NCI-H1694 treated with DMSO at 0.1 percent for 48 hours (cell line): ENCODE measurements at places on chromosomes 7 and 10.

DNA sequence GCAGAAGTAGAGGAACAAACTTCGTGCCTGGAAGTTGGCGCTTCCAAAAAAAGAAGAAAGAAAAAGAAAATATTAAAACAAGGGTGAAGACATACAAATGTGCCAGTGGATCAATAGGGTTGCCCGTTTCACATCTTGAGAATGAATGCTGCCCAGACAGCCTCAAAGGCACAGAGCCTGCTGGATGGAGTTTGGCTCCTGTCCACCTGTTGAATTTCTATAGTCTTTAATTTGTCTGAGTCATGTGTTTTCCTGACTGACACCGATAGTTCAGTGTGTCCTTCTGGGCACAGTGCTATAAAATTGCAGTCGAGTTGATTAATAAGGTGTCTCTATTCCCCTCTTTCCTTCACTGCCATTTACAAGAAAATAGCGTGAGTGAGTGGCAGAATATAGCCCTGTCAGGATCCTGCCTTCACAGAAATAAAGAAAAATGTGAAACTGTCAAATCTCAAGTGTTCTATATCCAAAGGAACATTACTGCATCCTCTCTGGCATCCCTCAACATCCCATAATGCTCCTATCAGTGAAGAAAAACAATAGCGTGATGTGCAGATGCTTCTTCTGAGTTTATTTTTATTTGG, 471.3 kb upstream of the AUTS2 start:
- no peak for DNase-seq

- DNase-seq, result no peak
These were observed 4.0 kb upstream of the PLXNA4 start for GRCh38 chr7:132580277-132580676.

DNA sequence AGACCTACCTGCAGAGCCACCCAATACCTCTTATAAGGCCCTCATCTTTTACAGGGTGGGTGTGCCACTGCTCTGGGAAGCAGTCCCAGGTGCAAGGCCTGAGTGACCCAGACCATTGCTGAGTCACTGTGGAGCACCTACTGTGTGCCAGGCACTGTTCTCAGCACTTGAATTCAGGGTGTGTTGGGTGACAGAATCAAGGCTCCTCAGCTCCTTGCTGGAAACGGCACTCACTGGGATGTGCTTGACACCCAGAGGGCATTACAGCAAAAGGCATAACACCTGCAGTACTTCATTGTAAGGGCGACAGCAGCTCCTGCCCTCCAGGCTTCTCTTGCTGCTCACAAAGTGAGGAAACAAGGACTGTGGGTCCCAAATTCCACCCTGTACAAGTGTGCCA, 7.1 kb downstream of the CAMK2B start:
- DNase-seq, result no peak

DNA sequence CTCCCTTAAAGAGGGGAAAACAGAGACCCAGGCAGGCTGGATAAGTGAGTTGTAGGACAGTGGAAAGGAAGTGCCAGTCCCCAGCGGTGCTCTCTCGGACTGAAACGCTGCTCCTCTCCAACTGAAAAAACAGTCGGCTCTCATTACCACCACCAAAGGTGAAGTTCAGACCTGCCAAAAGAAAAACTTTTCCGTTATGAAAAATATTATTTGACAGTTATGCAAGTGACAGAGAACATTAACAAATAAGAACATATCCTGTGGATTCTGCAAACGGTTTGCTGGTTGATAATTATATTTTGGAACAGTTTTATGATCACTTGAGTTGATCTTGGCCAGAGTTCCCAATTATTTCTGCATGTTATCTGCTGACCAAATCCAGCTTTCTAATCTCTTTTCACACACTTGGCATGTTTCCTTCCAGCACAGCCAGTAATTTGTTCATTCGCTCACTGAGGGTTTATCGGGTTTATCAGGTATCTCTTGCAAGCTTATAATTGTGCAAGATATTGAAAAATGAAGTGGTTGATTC, 82.6 kb downstream of the PTPRE start:
- no peak for DNase-seq

DNA sequence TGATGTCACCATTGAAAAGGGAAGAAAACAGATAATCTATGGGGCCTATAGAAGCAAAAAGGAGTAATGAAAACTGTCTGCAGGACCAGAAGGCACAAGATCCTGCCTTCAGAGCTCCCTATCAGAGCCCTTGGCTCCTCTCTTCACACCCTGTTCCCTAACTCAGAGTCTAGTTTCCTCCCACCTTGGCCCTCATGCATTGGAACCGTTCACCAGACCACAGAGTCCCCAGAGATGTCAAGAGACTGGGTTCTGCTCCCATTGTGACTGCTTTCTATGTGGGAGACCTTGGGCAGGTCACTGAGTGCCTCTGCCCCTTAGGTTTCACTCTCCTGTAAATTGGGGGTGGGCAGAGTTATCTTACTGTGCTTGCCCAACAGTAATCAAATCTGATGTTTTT, 80.1 kb upstream of the RPA3 start:
- no peak for DNase-seq

DNA sequence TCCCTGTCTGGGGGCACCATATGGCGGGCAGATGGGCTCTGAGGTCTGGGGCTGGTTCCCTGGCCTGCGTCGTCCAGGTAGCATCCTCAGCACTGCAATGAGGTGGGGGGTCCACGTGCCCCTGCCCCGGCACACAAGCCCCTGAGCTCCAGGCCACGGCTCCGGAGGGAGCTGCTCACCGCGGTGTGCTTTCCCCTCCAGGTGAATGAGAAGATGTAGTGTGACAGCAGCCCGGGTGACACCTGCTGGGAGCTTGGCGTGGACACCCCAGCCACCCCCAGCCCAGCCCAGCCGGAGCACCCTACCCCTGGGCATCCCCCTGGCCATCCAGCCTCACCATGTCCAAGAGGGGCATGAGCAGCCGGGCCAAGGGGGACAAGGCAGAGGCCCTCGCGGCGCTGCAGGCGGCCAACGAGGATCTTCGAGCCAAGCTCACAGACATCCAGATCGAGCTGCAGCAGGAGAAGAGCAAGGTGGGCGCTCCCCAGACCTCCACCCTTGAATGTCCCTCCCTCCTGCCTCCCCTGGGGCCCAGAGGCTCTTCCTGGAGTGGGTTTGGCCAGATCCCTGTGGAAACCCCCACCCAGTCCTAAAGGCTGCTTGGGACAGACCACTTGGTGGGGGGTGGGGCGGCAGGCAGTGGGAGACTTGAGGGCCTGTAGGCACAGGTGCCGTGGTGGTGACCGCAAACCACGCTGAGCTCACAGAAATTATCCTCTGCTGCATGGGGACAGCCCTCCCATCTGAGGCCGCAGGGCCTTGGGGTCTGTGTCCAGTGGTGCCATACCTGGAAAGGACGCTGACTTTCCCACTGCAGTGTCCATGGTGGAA, 38.9 kb downstream of the JAKMIP3 start:
- DNase-seq, result no peak

DNA sequence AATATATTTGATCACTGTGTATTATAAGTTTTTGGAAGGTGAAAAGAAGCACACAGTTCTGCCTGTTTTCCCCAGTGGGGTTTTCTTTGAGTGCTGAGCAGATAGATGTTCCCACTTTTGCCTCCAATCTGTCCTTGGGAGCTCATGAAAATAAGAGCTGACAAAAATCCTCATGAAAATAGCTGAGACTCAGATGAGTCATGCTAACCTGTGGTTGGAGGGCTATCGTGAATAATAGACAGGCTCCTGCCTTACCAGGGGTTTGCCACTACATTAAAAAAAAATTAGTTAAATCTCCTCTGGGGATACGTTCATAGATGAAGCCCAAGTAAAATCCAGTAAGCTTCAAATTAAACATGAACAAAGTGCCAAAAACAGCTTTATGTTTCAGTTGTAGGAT, 10.9 kb upstream of the AOAH start:
- no peak for DNase-seq
